ENCODE measurements at places on chromosomes 3 and 15.

- DNase-seq, result no peak
These were observed 74.4 kb downstream of the KY start for GRCh38 chr3:134576426-134576825.

- DNase-seq, result no peak
These were observed 152.9 kb downstream of the TPRG1 start for GRCh38 chr3:189324538-189325138.

DNA sequence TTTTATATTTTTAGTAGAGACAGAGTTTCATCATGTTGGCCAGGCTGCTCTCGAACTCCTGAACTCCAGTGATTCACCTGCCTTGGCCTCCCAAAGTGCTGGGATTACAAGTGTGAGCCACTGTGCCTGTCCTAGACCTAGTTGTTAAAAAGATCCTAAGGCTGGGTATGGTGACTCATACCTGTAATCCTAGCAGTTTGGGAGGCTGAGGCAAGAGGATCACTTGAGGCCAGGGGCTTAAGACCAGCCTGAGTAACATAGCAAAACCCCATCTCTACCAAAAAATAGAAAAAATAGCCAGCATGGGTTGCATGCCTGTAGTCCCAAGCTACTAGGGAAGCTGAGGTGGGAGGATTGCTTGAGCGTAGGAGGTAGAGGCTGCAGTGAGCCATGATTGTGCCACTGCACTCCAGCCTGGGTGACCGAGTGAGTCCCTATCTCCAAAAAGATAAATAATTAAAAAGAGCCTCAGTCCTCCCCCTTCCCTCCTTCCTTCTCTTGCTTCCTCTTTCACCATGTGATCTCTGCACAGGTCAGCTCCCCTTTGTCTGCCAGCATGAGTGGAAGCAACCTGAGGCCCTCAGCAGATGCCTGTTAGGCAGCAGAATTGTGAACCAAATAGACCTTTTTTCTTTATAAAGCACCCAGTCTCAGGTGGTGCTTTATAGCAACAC lies 9.8 kb upstream of the FNDC3B start:
- DNase-seq, result no peak

DNA sequence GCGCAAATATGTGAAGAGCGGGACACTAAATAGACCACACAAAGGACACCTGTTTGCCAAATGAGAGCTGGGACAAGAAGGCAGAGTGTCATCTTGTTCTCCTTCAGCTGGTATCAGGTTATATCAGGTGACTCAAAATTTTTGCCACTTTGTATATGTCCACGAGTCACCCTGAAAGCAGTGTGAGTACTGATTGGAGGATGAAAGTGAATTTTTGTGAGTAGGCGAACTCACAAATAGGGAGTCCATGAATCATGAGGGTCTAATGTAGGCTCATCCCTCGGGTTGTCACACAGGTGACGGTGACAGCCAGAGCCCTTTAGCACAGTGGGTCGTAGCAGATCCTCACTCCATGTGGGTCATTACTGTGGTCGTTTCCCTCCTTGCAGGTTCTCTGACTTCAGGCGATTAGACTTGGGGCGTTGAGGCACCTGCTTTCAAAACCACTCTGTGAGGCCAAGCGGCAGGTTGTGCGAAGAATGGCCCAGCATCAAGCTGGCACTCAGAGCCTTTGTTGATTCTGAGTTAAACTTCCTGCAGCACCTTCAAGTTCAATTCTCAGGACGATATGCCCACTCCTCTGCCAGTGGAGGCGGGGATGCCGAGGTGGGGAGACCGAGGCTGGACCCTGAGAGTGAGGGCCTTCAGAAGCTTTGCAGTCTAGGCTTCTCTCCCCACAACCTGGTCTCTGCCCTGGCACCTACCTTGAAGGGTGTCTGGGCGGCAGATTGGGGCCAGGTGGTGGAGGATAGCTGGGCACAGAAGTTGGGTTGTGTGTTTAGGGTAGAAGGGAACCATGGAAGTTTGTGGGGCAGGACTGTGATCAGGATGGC lies 173.8 kb downstream of the SMAD6 start:
- DNase-seq, result no peak

GRCh38 chr3:27464646-27465045 lies 19.5 kb downstream of the SLC4A7 start:
- no peak for DNase-seq

DNA sequence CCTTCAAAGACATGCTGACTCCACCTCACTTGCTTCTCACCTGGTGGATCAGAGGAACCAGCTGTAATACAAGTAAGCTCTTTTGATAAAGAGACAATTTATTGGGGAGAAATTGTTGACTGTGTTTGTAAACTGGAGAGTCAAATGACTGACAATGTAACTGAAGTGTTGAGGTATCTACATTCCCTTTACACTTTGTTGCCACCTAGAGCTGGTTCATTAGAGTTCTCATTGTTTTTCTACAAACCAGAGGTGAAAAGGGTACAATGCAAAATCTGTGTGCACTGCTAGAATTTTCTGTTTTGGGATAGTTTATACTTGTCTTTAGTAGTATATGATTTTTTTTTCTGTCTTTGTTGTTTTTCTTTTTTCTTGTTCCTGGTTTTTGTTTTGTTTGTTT lies 8.7 kb upstream of the LRRC58 start:
- no peak for DNase-seq

- DNase-seq, result peak; percentile 31
These were observed at the start of gene KY for GRCh38 chr3:134650431-134651346. TSS of gene KY (minus strand) at chr3:134651022. CDS start at chr3:134650960, 62 bp downstream.

GRCh38 chr3:150840802-150841515 lies 64.3 kb downstream of the MINDY4B start:
- no peak for DNase-seq

DNA sequence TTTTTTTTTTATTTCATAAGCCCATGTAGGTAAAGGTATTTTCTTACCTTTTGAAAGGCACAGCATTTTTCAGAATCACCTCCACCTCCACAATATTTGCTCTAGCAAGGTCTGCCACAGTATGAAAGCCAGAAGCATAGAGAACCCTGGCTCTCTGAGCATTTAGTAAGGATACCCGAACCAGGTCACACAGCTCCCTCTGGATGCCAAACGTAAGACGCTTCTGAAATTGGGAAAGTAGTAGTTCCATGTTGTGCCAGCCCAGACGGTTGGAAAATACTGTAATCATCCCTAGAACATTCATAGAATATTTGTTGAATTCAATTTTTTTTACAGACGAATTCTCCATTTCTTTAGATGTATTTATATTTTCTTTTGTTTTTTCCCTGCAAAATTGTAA lies 52.4 kb downstream of the POLQ start:
- no peak for DNase-seq

- DNase-seq, result no peak
These were observed 266.4 kb upstream of the CDIN1 start for GRCh38 chr15:36313021-36313420.

- DNase-seq, result no peak
These were observed 57.2 kb downstream of the EPHB3 start for GRCh38 chr3:184618811-184619210.

DNA sequence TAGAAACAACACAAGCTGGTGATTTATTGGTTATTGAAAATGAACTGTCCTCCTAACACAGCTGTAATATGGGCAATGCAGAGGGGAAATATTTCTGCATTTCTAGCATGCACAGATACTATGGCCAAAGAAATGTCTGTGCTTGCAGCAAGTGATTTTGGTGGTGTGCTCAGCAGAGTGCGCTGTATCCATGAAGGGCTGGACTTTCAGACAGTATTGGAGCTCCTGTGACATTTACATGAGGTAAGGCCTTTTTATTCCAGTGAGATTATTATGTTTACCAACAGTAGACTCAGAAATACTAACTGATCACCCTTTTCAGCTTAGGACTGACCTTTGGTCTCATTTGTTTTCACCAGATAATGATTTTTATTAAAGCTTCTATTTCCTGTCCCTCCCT lies 1302.6 kb upstream of the EPHA6 start:
- no peak for DNase-seq
